Stomach (tissue), 19 donors: ENCODE measurements at places on chromosomes 4 and X. TPM values are rescaled to one million over a fixed set of nuclear protein-coding genes. Genes with fewer than 3 reads are reported as not detected.

DNA sequence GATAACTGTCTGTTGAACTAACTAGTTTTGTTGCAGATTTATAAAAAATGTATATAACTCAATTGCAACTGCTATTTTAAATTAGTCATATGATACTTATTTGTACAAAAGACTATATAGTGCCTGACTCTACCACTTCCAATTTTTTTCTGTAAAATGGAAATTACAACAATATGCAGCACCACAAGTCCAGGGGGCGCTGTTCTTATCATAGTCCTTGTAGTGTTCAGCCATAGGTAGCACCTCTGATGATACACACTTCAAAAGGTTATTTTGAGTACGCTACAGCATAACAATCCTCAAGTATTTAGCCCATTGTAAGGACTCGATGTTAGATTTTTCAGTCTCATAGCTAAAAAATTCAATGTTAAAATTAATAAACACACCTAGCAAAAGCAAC lies 174.9 kb downstream of the CORIN start:
- H3K4me3 ChIP-seq = no peak overlapping the region
- peaks cover 3% of the 10 kb centered on the region for H3K27me3 ChIP-seq
- H3K27ac ChIP-seq = no peak overlapping the region
- H3K4me1 ChIP-seq = no peaks in the 10 kb centered on the region

DNA sequence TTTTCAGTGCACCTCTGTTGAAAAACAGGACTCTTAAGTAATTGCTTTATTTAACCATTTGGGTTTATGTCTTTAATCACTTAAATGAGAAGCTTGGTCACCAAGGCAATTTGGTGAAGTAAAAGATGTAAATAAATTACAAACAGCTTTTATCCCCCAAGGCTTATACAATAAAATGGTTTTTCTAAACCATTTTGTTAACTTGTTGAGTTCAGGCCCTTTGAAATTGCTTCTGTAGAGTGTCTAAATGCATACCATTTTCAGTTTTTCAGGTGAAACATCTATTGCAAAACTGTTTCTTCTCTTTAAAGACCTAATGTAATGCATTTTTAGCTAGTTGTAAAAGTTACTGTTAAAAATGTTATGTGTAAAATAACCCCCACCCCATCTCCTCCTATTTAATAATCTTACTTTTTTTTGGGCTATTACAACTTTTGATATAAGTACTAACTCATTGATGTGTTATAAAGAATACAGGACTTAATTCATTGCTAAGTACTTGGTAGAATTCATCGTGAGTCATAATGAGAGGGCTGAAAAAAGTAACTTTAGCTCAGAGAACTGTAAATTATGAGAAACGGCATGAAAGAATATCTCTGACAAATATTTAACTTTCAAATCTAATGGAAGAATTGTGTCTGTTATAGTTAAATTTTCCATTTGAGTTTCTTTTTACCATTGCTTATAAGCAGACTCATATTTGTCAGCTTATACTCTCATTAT lies 4.5 kb downstream of the RAPGEF2 start:
- H3K4me1 ChIP-seq = peaks cover 20% of the 10 kb centered on the region
- no peak overlapping the region for H3K4me3 ChIP-seq
- DNase-seq = no peak
- H3K27me3 ChIP-seq = no peaks in the 10 kb centered on the region
- no peak overlapping the region for H3K27ac ChIP-seq

DNA sequence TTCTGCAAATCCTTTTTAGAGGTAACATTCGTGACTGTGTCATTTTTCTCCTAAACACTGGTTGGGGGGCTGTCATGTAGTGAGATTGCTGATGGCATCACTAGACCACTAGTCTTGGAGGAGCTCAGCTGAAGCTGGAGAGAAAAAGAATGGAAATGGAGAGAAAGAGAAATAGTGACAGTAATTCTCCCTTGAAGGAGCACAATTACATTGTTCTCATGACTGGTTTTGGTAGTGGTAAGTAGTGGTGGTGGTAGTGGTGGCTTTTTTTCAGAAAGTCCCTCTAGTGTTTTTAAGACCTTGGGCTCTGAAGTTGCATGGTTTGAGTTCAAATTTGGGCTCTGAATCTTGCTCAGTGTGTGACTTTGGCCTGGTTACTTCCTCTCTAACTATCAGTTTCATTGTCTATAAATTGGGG lies 99.8 kb downstream of the LARP7 start:
- H3K27me3 ChIP-seq = no peaks in the 10 kb centered on the region
- H3K4me3 ChIP-seq = no peak overlapping the region
- no peak overlapping the region for H3K27ac ChIP-seq
- no peaks in the 10 kb centered on the region for H3K36me3 ChIP-seq
- no peak for DNase-seq

The MAGEA8 gene
- total RNA-seq = not detected
